Chondrocyte (in vitro differentiated cells): ENCODE measurements at places on chromosomes 7 and 10. TPM values are rescaled to one million over a fixed set of nuclear protein-coding genes. Genes with fewer than 3 reads are reported as not detected.

GRCh38 chr7:104093127-104093526 is 103.7 kb upstream of the RELN start:
- DNase-seq = no peak

- DNase-seq = no peak
Observed at GRCh38 chr10:66928776-66929175, 2.9 kb downstream of the LRRTM3 start.

CYP3A5 gene
- not detected in 3 replicates for total RNA-seq

GRCh38 chr10:74153123-74153522 is 2.1 kb downstream of the ADK start:
- no peak for DNase-seq

CDHR1 gene
- total RNA-seq = 0.24 to 5.1 TPM (median 3.5 TPM) in 3 replicates

DNA sequence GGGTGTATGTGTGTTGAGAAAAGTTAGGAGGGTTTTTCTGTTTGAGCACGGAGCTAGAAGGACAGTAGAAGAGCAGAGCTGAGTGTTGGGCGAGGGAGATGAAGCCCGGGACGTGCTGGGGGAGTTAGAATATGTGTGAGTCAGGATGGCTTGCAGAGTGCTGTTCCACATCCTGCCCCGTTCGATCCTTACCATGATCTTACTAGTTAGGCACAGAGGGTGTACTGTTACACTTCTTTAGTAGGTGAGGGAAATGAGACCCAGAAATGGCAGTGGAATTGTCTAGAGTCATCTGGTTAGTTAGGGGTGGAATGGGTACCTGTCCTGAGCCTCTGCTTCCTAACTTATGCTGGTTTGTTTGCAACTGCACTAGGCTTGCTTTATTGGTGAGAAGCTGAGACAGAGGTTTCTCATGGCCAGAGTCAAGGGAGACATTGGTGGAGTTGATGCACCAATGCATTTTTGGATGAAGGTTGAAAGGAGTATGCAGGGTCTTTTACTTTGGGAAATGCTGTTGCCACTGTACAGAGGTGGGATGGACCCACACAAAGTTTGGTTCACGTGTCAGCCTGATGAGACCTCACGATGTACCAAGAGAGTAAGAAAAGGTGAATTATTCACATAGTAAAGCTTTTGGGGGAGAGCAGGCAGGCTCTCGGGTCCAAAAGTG is 42.4 kb downstream of the CCNY start:
- no peak for DNase-seq

GRCh38 chr7:131633342-131633843 is 77.0 kb upstream of the PODXL start:
- no peak for DNase-seq

TDRD1 gene
- total RNA-seq = not detected in 3 replicates

METTL2B gene
- 26.3 to 35.4 TPM (median 26.3 TPM) in 3 replicates for total RNA-seq

DNA sequence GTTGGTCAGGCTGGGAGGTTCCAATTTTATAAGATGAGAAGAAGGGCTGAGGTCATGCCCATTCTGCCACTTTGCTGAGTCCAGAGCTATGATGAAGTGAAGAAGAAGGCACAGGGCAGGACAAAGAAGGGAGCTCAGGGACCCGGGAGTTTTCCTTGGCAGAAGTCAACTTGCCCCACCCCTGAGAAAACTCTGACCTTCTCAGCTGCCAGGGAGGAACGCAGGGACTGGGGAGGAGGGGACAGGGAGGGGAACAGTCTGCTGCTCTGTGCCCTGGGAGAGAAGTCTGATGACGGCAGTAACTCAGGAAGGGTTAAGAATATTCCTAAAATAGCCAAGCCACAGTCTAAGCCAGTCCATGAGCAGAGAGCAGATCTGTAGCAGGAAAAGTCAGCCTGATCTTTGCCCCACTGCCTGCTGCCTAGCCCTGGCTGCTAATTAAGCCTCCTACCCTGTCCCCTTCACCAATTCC is 11.7 kb downstream of the ADIRF start:
- DNase-seq = no peak

GRCh38 chr7:81003326-81003725 is 84.5 kb upstream of the SEMA3C start:
- DNase-seq = no peak

ZNF22 gene
- 15.5 to 21.6 TPM (median 19.8 TPM) in 3 replicates for total RNA-seq

DNA sequence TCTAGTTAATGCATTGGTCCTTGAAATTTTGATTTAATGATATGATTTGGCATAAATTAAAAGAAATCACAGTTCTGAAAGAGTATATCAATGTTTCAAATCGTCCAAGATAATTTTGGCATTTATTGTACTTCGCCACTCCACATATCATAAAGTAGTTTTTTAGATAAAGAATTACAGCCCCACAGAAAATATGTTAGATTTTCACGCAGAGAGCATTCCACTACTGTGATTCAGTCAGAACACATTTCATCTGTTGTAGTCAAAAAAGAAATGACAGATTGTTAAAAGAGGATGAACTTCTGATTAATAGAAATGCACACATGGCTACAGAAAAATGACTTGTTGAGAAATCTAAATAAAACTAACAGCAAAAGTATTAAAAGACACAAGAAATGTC is 1063.5 kb upstream of the LRRN3 start:
- DNase-seq = no peak

CACNB2 gene
- total RNA-seq = 0.10 to 0.38 TPM (median 0.25 TPM) in 3 replicates

STK32C gene
- total RNA-seq = 15.8 to 17.9 TPM (median 17.2 TPM) in 3 replicates

DNA sequence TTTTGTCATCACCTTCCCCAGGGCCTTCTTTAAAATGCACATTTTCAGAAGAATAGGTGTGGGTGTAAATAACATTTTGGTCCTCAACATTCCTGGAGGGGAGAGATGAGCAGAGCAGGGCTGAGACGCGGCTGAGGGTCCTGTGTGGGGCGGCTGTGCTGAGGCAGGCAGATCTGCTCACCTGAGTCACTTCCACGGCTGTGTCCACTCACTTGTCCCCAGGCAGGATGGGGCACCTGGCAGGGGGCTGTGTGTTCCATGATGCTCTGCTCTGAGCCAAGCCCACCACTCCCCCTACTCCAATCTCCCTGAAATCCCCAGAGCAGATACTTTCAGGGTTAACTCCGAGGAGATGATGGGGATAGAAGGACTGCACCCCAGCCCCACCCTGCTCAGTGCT is 93.8 kb downstream of the GLRX3 start:
- no peak for DNase-seq

DNA sequence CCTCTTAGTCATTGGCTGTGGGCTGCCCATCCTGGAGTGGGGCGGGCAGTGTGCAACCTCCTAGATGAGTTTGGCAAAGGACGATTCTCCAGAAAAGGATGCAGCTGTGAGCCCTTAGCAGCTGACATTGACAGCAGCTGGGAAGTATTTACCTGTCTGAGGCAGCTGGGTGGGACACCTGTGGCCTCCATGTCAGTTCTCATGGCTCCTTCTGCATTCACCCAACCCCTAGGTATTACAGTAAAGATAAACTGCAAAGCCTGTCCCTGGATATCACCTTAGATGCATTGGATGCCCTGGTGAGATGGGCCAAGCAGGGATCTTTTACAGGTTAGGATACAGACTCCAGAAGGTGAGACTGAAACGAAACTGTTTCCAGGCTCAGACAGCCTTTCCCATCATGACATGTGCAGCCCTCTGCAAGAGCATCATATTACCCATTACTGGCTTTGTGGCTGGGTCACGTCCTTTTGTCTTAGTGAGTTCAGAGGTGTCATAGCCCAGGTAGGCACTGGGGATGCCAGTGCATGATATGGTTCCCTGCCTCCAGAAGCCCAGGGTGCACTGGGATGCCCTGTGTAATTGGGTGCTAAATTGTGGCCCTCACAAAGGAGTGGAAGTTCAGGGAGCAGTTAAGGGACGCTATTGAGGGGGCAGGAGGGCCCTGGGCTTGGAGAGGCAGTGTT is 28.9 kb downstream of the MINDY4 start:
- no peak for DNase-seq

EFCAB10 gene
- total RNA-seq = not detected in 3 replicates

AKR1B15 gene
- not detected in 3 replicates for total RNA-seq

ZNF862 gene
- total RNA-seq = 15.9 to 17.6 TPM (median 16.3 TPM) in 3 replicates

GRCh38 chr7:157484411-157485081 is 147.7 kb downstream of the DNAJB6 start:
- DNase-seq = no peak

DNA sequence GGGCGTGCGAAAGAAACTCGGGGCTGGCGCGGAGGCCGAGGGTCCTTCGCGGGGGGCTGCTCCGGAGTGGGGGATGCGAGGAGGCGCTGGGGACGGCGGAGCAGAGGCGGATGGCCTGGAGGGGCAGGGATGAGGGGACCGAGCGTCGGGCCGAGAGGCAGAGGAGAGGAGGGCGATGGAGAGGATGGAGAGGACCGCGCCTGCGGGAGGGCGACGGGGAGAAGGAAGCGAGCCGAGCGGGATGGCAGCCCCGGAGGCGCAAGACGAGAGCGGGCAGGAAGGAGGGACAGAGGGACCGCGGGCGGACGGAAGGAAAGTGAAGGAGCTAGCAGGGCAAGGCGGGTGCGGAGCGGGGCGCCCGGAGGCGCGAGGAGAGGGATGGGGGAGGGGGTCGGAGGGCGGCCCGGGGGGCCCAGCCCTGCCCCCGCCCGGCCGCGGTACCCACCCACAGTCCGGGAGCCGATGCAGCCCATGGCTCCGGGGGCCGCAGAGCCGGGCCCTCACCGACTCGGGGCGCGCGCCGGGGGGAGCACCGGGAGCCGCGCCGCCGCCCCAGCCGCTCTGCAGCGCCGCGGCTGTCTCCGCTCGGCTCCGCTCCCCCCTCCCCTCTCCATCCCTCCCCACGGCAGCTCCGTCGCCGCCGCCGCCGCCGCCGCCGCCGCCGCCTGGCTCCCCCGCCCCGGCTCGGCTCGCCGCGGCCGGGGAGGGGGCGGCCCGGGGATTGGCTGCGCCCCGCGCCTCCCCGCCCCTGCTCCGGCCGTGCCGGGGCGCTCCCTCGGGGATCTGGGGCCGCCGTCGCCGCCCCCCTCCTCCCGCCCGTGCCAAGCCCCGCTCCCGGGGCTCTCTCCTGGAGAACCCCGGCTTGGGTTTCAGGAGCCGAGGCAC is at the start of gene FAM131B:
Gene FAM131B (minus strand): TSS at position 583 of the 885 bp plus-strand sequence. CDS start 110 bp downstream, at position 473.
- DNase-seq = no peak

DNA sequence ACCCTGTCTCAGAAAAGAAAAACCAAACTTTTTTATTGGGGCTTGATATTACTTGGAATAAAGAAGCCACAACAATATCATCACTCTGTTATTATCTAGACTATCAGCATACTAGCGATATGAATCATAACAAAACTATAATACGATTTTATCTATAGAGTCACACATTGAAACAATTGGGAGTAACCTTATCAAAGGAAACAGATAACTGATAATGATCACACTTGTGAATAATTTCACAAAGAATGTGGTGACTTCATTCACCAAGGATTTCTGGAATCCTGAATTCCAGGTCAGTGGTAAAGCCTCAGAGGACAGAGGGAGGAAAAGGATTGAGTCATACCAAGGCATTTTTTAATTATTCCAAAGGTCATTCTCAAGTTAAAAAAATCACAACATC is 32.1 kb upstream of the NMT2 start:
- no peak for DNase-seq

GRCh38 chr10:50431791-50432190 is 180.5 kb upstream of the ASAH2 start:
- DNase-seq = no peak

DNA sequence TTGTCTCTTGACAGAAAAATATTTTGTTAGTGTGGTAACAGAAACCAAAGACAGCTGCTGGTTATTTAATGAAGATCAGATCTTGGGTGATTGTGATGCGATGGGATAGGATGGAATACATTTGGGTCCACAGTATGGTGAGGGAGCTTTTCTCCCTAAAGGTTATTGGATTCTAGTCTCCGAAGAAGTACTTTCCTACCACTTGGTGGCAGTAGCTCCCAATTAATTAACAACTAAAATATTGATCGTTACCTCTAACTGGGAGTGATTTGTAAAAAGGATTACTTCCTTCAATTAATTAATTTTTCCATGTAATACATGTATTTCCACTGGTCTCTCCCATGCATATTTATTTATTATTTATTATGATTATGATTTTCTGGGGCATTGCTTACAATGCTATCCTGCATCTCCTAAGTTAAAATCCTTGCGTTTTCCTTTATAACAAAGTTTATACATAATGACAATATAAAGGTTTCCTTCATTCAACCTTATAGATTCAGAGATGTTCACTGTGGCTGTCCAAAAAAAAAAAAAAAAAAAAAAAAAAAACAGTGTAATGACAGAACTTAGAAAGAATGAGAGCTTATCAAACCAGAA is 25.6 kb downstream of the TMEM196 start:
- no peak for DNase-seq

ABCB1 gene
- total RNA-seq = not detected in 3 replicates

GRCh38 chr10:10892290-10892875 is 125.3 kb upstream of the CELF2 start:
- no peak for DNase-seq

GRCh38 chr10:72308320-72308987 is 34.7 kb downstream of the DDIT4 start:
- no peak for DNase-seq

DNA sequence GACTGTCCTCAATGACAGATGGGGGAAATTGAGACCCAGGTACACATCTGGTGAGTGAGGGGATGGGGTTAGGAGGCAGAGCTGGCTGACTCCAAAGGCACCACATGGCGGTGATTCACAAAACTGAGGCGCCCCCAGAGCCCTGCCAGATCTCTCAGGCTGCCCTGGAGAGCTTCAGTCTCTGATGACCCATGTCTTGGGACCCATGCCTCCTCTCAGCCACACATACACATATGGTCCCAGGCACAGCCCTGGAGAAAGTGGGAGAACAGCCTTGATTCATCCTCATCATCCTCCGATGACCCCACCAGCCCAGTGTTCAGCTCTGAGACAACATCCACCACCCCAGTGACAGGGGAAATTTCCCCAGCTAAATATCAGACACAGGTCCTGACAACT is 426.0 kb downstream of the RPS24 start:
- DNase-seq = peak; percentile 18

GRCh38 chr10:94358480-94358879 is 4.3 kb downstream of the NOC3L start:
- DNase-seq = no peak

DHX32 gene
- total RNA-seq = 24.0 to 32.5 TPM (median 29.2 TPM) in 3 replicates

DNA sequence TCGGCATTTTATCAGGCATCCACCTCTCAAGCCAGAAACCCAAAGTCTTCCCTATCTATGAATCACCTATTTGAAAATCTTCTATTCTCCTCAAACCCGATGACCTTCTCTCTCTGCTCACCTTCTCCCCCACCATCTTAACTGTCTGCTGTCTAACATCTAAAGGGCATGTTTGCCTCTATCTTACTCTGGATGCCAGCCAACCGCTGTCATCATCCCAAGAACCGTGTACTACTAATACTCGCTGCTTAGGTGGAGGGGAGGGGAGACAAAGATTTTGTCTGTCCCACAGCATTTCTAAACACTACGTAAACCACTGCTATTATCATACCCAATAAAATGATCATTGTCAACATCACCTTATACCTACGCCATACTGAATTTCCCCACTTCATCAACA is 29.5 kb downstream of the PAXIP1 start:
- no peak for DNase-seq

MBL2 gene
- total RNA-seq = not detected in 3 replicates

DNA sequence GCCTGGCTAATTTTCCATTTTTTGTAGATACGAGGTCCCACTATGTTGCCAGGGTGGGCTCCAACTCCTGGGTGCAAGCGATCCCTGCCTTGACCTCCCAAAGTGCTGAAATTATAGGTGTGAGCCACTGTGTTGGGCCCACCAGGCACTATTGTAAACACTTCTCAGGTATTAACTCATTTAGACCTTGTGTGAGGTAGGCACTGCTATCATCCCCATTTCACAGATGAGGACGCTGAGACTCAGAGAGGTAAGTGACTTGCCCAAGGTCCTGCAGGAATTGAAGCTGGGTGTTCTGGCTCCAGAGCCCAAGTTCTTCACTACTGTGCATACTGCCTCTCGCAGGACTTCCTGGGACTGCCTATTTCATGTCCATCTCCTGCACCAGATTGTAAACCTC is 67.1 kb upstream of the SYPL1 start:
- no peak for DNase-seq

GRCh38 chr10:49830846-49831245 is 68.7 kb upstream of the OGDHL start:
- no peak for DNase-seq
